ENCODE measurements at places on chromosomes 6 and 20. TPM values are rescaled to one million over a fixed set of nuclear protein-coding genes. Genes with fewer than 3 reads are reported as not detected.

The PRRC2A gene
- 11.3 TPM for polyA plus RNA-seq

The CALHM5 gene
- polyA plus RNA-seq: not detected

The MYCT1 gene
- not detected for polyA plus RNA-seq

The PSORS1C1 gene
- polyA plus RNA-seq: not detected

The FERMT1 gene
- polyA plus RNA-seq: not detected

The OLIG3 gene
- not detected for polyA plus RNA-seq

The GLP1R gene
- not detected for polyA plus RNA-seq

The VGLL2 gene
- polyA plus RNA-seq: not detected

The MYT1 gene
- not detected for polyA plus RNA-seq

The RIMS1 gene
- polyA plus RNA-seq: not detected

The GMPR gene
- polyA plus RNA-seq: not detected
